ENCODE measurements at places on chromosomes 13 and 19.
A peak's percentile ranks its signal among the peaks of the same experiment; 100 is the strongest.

- DNase-seq, result no peak
Observed at GRCh38 chr13:22027566-22027965, 356.7 kb downstream of the FGF9 start.

DNA sequence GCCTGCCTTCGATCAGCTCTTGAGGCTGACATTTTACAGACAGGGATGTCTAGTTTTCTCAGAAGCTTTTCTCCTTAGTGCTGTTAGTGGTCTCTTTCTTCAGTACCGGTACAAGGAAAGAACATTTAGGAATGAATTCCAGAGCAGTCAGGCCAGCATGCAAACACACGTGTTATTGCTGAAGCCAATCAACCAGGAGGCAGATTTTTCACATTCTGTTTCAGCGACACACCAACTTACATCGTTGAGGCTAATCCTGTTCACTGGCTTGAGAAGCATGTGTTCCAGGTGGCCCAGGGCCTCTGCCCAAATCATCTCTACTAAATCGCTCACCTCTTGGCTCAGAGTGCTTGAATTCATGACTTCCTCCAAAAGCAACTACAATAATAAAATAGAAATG is 19.2 kb downstream of the PARP4 start:
- no peak for DNase-seq

DNA sequence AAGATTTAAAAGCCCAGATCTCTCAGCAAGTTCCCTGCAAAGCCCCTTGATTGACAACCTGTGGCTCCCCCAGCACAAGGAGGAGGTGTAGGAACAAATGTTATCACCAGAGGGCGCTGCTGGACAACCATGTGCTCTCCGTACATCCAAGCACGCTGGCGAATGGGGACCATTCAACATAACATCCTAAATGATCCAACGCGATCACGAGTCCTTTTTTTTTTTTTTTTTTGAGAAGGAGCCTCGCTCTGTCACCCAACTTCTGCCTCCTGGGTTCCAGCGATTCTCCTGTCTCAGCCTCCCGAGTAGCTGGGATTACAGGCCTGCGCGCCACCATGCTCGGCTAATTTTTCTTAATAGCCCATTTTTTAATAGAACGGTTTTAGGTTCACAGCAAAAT is 52.0 kb downstream of the NWD1 start:
- peak; percentile 33 for DNase-seq

DNA sequence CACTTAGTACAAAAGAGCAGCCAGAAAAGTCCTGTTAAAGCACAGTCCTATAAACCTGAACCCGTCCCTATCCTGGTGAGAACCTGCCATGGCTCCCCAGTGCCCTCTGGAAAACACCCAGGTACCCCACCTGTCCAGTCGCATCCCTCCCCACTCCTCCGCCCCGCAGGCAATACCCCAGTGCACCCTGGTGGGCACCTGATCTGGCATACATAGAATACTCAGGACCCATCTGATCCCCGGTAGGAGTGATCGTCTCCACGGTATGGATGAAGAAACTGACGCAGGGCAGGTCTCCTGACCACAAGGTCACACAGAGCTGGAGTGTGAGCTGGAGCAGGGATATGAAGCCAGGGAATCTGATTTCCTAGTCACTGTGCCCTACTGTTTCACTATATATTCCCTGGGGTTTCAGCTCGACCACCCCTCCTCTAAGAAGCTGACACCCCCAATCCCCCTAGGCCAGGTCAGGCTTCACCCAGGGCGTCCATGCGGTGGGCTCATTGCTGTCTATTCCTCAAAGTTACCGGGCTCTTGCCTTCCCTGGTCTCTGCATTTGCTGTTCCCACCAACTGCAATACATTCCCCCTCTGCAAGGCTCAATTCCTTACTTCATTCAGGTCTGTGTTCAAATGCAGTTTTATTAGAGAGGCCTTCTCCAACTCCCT is 12.6 kb downstream of the FBXO46 start:
- no peak for DNase-seq

- no peak for DNase-seq
Observed at GRCh38 chr13:76245920-76246319, 609.8 kb downstream of the LMO7 start.

DNA sequence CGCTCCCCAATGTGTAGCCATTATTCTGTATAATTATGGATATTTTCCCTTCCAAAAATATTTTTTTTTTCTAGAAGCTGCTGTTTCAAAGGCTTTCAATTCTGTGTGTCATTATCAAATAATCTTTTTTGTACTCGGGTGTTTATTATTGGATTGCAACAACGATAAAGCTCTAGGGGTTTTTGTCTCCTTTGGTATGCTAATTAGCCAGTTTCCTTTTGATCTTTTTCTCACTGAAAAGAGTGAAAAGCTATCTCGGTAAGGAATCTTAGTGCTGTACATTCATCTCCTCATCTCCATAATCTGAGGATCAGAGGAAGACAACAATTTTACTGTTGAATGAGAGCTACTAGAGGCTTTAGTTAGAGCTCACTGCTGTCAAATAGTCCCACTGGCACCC is 136.6 kb downstream of the OLFM4 start:
- no peak for DNase-seq

DNA sequence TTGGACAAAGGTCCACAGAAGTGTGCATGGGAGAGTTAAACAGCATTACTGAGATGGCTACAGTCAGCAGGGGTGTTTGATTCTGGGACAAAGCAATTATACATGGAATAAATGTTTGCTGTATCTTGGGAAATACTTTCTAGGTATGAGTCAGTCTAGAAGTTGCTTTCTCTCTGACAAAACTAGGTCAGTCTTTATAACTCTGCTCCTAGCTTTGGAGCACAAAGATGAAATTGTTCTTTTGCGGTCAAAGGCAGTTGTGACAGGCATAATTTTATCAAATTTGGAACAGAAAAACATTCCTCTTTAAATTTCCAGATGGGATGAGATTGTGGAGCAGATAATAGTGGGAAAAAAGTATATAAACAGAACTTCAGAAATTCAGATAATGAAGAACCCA is 1045.4 kb upstream of the MIR17HG start:
- DNase-seq, result no peak

DNA sequence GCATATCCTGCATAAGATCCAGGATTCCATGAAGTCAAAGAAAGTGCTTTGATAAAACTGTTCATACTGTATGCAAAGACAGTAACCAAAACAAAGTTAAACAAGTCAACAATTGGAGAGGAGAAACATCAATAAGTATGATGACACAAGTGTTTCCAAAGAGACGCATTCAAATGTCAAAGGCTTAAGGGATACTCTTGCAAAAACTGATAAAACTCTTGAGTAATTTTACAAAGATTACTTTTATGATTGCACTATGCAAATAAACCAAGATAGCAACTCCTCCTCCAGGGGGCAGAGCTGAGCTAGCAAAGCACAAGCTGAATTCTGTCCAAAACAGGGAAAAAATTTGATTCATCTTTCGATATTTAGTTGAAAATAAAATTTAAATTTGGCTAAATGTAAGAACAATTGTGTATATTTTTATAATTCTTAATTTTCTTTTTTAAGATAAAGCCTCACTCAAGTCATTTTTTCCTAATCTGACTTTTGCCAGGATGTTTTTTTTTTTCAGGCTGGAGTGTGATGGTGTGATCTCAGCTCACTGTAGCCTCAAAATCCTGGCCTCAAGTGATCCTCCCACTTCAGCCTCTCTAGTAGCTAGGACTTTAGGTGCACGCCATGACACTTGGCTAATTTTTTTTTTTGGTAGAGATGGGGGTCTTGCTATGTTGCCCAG is 84.0 kb downstream of the MZT1 start:
- peak; percentile 7 for DNase-seq

GRCh38 chr19:49114630-49115363 is 627 bp downstream of the LIN7B start:
- no peak for DNase-seq

- no peak for DNase-seq
Observed at GRCh38 chr19:55986487-55986886, at the start of gene NLRP5. Gene NLRP5, plus strand, starts transcription at chr19:55986775.

- DNase-seq, result no peak
Observed at GRCh38 chr13:34654647-34655046, 287.4 kb upstream of the NBEA start.

- DNase-seq, result no peak
Observed at GRCh38 chr13:43698009-43698408, 88.8 kb downstream of the ENOX1 start.

GRCh38 chr13:28425793-28426192 is 69.1 kb downstream of the FLT1 start:
- no peak for DNase-seq

DNA sequence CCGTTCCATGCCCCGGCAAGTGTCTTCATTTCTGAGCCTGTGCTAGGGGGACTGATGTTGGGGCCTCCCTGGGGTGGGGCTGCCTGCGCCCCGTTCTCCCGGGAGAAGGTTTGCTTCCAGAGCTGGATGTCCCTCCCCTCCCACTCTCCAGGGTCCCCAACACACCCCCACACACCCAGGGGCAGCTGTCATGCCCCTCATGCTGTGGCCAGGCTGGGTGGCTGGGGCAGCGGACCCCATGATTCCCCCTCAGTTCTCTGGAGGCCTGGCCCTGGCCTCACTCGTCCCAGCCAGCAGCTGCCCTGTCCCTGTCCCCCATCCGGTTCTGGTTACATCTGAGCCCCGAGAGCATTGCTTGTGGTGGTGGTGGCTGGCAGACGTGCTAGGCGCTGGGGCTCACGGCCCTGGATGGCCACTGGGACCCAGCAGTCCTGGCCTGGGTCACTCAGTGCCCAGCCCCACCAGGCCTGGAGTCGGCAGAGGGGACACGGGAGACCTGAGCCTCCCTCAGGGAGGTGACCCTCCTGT is 184.8 kb downstream of the KDM4B start:
- DNase-seq, result no peak

- peak; percentile 32 for DNase-seq
Observed at GRCh38 chr19:33430674-33431277, 57.3 kb downstream of the CEBPG start.

DNA sequence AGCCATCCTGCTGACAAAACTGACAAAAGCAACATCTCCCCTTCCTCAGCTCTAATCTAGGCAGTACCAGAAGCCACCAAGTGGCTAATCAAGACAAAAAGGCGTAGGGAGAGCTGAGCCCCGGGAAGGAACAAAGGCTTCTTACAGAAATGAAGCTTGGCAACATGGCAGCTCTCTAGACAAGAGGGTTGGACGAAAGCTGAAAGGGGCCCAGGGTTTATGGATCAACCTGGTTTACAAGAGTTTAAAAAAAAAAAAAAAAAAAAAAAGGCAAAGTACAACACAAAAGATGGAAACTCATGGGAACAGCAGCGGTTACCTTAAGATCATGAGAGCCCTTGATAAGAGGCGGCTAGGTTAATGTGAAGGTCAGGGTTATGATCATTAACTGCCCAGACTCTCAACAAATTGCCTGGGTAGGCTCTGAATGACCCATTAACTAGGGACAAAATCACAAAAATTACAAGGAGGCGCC is 14.0 kb downstream of the ZC3H4 start:
- DNase-seq, result no peak

DNA sequence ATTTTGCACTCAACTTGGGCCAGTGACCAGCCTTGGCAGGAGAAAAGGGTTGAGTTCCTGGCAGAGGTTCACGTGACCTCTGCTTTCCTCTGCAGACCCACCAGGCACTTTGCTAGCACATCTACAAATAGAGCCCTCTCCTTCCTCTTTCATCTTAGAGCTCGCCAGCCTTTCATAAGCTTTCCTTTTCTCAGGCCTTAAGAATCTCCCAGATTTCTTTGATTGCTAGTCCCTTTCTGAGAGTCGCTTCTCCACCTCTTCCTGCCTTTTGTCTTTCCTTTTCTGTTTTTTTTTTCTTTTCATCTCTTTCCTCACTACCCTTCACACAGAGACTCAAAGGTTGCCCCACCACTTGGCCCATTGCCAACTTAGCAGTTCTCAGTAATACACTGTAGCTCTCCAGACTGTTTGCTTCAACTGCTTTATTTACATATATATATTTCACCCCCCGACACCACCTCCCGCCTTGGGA is 375.7 kb upstream of the SPRY2 start:
- no peak for DNase-seq

All from stimulated activated CD8-positive, alpha-beta memory T cell treated with anti-CD3 and anti-CD28 coated beads, Interleukin-4, amount 100 ng/mL, for 1 hour (primary cell).